ENCODE measurements at places on chromosomes 2 and 18.

DNA sequence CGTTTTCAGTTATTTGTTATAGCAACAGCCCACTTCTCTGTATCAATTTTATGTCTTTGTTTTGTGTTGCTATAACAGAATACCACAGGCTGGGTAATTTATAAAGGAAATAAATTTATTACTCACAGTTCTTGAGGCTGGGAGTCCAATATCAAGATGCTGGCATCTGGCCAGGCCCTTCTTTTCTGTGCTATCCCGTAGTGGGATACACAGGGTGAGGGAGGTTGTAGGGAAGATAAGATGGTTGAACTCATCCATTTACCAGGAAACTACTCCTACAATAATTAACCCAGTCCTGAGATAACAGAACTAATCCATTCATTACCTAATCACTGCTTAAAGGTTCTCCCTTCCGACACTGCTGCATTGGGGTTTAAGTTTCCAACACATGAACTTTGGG, 220.7 kb downstream of the TPGS2 start:
- DNase-seq: no peak

DNA sequence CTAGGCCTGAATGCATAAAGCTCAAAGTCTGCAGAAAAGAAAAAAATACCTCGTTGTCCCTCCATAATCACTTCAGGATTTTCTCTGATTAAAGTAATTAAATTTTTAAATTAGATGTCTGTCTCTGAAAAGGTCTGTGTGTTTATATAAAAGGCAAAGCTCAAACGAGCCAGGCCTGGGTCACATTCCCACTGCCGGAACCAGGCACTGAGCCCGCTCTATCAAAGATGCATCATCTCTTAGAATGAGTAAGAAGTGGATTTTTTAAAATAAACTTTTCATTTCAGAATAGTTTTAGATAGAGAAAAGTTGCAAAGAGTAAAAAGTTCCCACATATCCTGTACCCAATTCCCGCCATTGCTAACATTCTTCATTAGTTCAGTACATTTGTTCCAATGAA, 202.1 kb upstream of the KYNU start:
- DNase-seq: no peak

GRCh38 chr2:96809951-96810782, 5.9 kb upstream of the CNNM3 start:
- DNase-seq: no peak

DNA sequence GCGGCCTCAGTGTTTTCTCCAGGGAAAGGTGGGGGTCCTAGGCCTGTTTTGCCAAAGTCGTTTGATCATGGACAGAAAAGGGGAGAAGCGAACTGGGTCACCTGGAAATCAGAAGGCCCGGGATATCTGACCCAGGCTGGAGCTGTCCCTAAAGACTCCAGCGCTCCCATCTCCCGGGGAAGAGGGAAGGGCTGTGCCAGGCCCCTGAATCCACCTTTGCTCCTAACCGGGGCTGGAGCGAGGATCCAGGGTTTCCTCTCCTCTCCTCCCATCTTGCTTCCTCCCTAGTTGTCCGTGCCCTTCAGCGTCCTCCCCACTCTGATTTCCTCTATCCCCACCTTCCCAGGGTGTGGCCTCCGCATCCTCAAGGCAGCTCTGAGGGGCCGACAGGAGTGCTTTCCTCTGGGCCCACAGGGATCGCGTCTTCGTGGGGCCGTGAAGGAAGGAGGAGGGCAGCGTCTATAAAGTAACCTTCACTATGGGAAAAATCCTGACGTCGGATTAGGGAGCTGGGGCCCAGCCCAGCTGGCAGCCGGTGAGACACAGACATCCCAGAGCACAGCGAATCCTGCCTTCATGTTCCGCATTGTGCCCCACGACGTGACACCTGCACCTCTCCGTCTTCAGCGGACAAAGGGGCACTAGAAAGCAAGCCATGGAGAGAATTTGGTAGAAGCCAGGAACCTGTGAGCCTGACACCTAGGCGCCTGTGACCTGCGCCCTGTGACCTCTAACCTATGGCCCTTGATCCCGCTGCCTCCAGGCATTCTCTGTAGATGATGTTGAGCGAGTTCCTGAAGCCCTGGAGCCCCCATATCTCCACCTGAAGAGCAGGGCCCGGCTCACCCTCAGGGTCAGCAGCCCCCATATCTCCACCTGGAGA, 212.7 kb upstream of the SALL3 start:
- DNase-seq: no peak

- no peak for DNase-seq
These were observed 1.2 kb upstream of the ARHGAP28 start for GRCh38 chr18:6728331-6728730.

- no peak for DNase-seq
These were observed 22.9 kb downstream of the FAP start for GRCh38 chr2:162220368-162220767.

All from fibroblast of skin of scalp (primary cell).